ENCODE measurements at places on chromosomes 4 and X. TPM values are rescaled to one million over a fixed set of nuclear protein-coding genes. Genes with fewer than 3 reads are reported as not detected.

GRCh38 chr4:182955411-182955810 is 38.2 kb upstream of the DCTD start:
- DNase-seq = no peak

Gene NXF2
- not detected for total RNA-seq

DNA sequence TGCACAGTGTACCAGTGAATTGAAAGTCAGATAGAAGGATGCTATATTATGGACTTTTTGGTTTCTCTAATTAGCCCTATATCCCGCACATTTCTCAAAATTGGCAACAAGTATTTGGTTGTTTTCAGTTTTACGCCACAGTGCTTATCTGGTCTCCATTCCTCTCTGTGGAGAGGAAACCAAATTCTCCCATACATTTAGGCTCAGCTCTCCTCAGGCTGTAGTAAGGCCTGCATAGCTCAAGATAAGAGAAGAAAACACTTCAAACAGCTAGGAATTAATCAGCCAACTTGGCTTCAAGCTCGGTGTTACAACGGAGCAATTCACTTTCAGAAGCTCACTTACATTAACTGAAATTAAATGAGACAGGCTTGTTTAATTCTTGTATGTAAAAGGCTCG is 263.2 kb downstream of the PDHA2 start:
- no peak for DNase-seq

GRCh38 chr4:140719686-140720085 is 36.5 kb downstream of the TBC1D9 start:
- no peak for DNase-seq

DNA sequence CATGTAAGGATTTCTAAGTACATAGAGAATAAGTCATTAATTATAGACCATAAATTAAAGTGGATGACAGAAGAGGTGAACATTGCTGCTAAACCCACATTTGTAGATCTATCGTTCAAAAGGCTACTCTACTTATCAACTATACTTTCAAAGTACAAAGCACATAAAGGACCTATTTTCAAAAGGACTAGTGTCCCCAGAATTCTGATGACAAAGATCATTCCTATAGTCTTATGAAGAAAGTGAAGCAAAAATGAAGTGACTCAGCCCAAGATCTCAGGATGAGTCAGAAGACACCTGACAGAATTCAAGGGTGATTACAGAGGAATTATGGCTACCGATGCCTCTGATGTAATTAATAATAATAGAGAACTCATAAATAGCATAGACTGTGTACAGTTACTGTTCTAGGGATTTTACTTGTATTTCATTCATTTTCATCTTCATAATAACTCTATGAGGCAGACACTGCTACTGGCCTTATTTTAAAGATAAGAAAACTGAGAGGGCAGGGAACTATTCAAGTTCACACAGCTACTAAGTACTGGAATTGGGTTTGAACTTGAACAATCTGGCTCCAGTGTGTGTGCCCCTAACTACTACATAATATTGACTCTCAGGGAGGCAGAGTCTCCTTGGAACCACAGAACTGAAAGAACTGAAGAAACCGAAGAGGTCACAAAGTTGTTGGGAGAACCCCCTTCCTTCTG is 17.1 kb downstream of the USP46 start:
- DNase-seq = no peak

GRCh38 chrX:33330798-33331197 is 119.4 kb upstream of the DMD start:
- no peak for DNase-seq

Data from frontal cortex (tissue), 4 donors.